ENCODE measurements at places on chromosomes 7 and 10. TPM values are rescaled to one million over a fixed set of nuclear protein-coding genes. Genes with fewer than 3 reads are reported as not detected.

TUBB8 gene
- not detected for total RNA-seq

DMBT1 gene
- not detected for total RNA-seq

MACC1 gene
- 2.7 TPM for total RNA-seq

PCLO gene
- not detected for total RNA-seq

CPVL gene
- total RNA-seq, result 1.8 TPM

All from activated CD8-positive, alpha-beta memory T cell treated with anti-CD3 and anti-CD28 coated beads, Interleukin-2, amount 10 ng/mL, durations not matched to agents 7 days and 5 days (primary cell).